Activated CD8-positive, alpha-beta T cell treated with anti-CD3 and anti-CD28 coated beads for 36 hours (primary cell): ENCODE measurements at places on chromosomes 12 and 14. TPM values are rescaled to one million over a fixed set of nuclear protein-coding genes. Genes with fewer than 3 reads are reported as not detected.
A peak's percentile ranks its signal among the peaks of the same experiment; 100 is the strongest.

DNA sequence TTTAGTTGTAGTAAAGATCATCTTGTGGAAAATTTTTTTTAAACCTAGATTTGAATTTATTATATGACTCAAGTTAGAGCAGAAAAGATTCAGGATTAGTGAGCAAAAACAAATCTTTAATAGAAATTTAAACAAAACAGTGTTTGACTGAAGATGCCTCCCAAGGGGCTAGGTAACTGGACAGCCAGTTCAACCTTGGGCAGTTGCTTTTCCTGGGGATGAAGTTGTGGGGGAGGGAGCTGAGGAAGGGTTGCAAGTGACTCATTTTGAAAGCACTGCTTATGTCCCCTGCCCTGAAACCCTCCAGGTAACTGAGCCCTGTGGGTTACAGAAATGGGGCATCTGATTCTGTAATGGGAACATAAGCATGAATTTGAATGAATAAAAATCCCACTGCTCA, 13.1 kb downstream of the CFAP54 start:
- peak; percentile 24 for DNase-seq

GRCh38 chr14:95516554-95517181, at the start of gene SYNE3:
SYNE3 (minus strand) TSS chr14:95516650; CDS start chr14:95475821, 40,829 bp downstream.
- peak; percentile 68 for DNase-seq

DNA sequence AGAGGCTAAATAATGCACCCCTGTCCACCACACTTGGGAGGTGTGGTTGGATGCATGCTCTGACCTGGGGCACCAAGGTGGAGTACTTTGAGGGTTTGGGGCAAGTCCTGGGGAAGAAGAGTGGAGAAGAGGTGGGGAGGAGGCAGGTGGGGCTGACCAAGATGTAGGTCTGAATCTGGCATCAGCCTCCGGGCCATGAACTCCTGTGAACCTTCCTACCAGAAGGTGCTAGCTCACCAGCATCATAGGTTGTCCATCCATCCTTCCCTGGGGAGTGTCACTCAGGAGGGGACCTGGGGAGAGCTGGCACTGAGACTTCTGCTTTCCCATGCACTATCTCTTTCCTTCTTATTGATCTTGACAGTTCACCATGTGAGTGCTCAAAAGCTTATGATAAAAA, 13.6 kb upstream of the EMP1 start:
- no peak for DNase-seq

- no peak for DNase-seq
Observed at GRCh38 chr12:10042167-10042566, 11.7 kb downstream of the CLEC9A start.

DNA sequence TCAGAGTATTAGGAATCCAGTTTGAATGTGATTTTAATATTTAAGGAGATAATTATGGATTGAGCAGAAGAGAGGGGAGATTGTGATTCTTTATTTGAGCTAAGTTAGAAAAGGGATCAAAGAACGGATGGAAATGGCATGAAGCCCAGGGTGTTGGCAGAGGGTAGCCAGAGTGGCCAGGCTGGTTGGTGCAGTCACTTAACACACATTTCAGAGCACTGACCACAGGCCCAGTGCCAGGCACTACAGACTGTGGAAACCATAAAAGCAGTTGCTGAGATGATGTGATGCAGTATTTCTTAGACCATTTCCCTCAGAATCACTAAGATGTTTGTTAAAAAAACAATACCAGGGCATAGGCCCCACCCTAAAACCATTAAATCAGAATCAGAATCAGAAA, 167.7 kb upstream of the AMIGO2 start:
- no peak for DNase-seq

DNA sequence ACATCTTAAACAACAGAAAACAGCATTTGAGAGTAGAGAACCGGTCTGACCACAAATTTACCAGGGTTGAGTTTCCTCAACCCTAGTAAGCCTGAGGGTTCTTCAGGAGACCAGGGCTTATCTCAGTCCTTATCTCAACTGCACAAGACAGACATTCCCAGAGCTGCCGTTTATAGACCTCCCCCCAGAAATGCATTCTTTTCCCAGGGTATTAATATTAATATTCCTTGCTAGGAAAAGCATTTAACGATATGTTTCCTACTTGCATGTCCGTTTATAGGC, 12.3 kb downstream of the TMEM117 start:
- no peak for DNase-seq

DNA sequence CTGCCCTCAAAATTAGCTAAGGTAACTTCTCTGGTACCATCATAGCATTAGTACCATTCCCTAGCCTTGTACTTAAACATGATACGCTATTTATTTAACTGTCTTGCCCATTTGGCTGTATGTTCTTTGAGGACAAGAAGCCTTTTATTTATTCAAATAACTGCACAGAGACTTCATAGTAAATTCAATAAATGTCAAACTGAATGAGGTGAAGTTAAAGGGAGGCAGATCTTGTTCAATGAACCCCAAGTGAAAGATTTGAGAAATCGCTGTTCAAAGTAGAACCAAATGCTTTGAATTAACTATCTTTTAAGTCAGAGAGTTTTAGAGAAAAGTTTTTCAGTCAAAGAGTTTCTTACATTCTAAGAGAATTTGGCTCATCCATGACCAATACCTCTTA, 203.6 kb downstream of the GXYLT1 start:
- DNase-seq, result no peak

- DNase-seq, result no peak
Observed at GRCh38 chr12:3222979-3223378, 145.8 kb downstream of the TSPAN9 start.

DNA sequence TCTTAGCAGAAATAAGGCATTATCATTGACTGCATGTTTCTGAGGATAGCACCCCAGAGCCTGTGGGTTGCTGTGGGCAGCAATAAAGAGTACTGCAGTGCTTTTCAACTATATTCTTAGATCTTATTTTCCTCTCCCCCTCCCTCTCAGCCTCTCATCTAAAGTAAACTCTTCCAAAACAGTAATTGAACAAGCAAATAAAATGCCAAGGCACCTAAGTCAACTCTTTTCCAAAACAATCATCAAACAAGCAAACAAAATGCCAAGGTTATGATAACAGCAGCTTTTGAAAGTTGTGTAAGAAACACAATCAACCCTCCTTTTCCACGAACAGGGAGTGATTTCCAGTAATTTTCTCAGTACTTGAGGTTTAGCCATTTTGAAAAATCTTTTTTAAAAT, 1542.6 kb downstream of the AACS start:
- DNase-seq, result no peak

DNA sequence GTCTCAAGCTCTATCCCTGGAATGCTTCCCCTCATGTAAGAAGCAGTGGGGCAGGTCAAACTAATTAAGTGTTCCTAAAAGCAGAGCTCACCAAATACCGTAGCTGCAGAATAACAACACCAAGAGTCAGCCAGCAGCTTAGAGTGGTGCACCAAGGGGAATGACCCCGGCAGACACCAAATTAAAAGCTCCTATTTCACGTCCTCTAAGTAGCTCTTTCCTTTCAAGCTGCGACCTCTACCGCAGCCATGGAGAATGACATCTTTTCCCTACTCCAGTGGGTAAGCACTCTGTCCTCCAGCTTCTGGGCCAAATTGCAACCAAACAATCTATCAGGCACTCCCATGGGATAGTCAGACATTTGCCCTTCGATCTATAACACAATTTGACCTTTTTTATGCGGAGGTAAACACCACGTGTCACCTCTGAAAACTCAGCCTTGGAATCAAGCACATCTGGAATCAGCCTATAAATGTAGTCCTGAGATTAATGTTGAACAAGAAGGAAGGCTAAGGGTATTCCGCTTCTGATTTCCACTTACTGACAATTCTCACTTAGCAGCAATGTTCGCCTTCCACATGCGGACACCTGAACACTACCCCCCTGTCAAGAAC, 67.6 kb upstream of the CDKN3 start:
- DNase-seq, result peak; percentile 23

GRCh38 chr12:94618995-94619695, 31.2 kb downstream of the TMCC3 start:
- DNase-seq, result peak; percentile 30

GRCh38 chr12:69385038-69385437, 25.5 kb downstream of the YEATS4 start:
- no peak for DNase-seq

DNA sequence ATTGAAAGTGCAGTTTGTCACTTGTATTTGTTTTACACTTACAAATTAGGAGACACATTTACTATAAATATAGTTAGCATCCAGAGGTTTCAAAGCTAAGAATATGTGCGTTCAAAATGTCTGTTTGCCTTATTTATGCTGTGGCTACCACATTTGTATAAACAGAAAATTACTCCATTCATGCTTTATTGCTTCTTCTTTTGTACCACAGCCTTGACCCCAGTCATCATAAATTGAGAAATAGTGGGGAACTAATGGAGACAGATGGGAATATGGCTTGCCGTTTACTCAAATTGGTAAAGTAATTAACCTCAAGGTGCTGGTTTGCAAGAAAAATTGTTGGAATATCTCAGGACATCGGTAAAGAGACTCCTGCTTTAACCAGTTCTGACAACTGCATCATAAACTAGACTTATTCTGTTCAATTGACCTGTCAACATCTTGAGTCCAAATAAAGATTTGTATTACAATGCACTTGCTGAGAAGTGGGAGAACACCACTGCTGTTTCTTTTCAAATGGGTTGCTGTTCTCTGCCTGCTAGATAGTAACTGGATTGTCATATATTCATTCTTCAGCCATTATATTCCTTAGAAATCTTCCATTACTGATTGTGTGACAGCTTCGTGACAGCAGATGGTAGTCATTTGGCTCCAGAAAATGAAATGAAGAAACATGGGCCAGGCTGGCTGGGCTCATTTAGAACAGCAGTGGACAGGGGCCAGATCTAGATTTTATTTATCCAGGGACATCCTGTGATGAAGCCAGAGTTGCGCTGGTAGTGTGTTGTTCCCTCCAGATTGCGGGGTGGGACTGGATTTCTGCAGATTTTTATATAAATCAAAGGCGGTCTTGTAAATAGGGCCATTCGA, 354.4 kb downstream of the EGLN3 start:
- no peak for DNase-seq

GRCh38 chr12:127726671-127727315, 540.2 kb upstream of the TMEM132C start:
- no peak for DNase-seq

DNA sequence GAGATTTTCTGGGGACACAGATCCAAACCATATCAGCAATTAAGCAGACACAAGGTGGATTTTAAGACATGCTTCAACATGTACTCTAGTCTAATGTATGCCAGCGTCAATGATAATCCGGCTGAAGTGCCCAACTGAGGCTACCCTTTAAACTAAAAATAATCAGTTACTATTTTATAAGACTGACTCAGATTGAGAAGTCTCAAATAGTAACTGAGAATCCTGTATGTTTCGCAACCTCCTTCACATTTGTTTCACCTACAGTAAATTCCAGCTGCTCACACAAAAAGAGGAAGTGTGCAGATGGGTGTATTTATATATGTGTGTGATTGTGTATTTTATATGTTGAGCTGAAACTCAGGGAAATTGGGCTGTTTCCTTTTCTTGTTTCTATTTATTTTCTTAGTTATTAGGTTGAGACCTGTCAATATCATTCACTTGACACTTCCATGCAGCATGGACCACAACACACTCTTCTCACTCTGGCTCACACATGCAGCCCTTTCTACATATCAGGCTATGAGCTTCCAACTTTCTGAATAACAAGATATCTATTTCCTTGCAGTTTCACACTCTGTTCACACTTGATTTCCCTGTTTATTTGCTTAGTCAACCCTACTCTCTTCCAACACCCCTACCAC, 1224.9 kb upstream of the TMEM132C start:
- no peak for DNase-seq

- DNase-seq, result no peak
Observed at GRCh38 chr12:28987538-28988324, 161.3 kb upstream of the FAR2 start.

DNA sequence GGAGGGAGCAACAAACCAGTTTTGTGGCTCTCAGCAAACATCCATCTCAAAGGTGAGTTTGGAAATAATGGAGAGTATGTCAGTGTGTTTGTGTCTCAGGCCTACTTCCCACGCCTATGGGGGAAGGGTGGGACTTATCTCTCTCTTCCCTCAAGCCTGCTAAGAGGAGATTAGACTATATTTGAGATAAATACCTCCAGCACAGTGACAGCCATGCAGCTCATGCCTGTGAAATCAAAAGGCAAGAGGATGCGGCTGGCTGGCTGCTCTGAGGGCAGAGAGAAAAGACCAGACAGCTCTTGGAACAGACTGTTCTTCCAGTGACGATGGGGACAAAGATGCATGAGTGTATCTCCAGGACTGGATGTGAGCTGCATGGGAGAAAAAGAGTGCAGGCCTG, 14.7 kb upstream of the POC1B start:
- DNase-seq, result no peak

GRCh38 chr14:23245282-23245681, 7.5 kb downstream of the RNF212B start:
- DNase-seq, result no peak

DNA sequence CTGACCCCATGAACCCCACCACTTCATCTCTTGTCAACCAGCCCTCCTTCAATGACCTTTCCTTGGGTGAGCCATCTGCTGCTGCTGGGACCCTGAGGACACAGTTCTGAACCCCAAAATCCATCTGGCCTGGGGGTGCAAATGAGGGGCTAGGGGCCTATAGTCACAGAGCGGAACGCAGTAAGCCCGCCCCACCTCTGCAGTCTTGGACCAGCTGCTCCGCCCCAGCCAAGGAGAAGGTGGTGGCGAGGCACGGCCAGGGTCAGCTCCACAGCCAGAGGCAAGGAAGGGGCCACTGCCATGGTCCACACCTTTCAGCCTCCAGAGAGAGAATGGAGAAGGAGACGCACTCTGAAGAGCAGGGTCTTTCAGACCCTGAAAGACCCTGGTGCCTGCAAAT, 5.1 kb downstream of the TMEM179 start:
- DNase-seq, result no peak

GRCh38 chr12:27805238-27805637, 25.2 kb upstream of the MANSC4 start:
- DNase-seq, result no peak

GRCh38 chr12:101552277-101552676, 42.5 kb upstream of the MYBPC1 start:
- DNase-seq, result no peak

Gene DNAH10
- 0.38 TPM for total RNA-seq

Gene OR6C1
- not detected for total RNA-seq

Gene PAH
- total RNA-seq, result not detected

Gene IFNG-AS1
- not detected for total RNA-seq

Gene NUAK1
- not detected for total RNA-seq

Gene TGFB3
- 4.2 TPM for total RNA-seq

Gene SRGAP1
- total RNA-seq, result 0.02 TPM

Gene CLEC4C
- not detected for total RNA-seq

Gene PLEKHG7
- not detected for total RNA-seq

Gene MAPK1IP1L
- total RNA-seq, result 105 TPM

Gene MYO1H
- not detected for total RNA-seq

Gene KRT6C
- total RNA-seq, result not detected

Gene EML5
- total RNA-seq, result 3.8 TPM
